SW480 (cell line): ENCODE measurements at places on chromosomes 6 and 20.

GRCh38 chr6:44054721-44055559 lies 72.3 kb downstream of the MRPL14 start:
- no peak for DNase-seq

GRCh38 chr6:31467151-31467550 lies 30.8 kb upstream of the MICB start:
- no peak for DNase-seq

- DNase-seq = peak; percentile 35
Observed at GRCh38 chr6:5302995-5303622, 41.8 kb downstream of the FARS2 start.

GRCh38 chr6:162704001-162704400 lies 23.6 kb downstream of the PRKN start:
- DNase-seq = no peak

- DNase-seq = no peak
Observed at GRCh38 chr20:56409521-56409920, 2.5 kb upstream of the CASS4 start.

DNA sequence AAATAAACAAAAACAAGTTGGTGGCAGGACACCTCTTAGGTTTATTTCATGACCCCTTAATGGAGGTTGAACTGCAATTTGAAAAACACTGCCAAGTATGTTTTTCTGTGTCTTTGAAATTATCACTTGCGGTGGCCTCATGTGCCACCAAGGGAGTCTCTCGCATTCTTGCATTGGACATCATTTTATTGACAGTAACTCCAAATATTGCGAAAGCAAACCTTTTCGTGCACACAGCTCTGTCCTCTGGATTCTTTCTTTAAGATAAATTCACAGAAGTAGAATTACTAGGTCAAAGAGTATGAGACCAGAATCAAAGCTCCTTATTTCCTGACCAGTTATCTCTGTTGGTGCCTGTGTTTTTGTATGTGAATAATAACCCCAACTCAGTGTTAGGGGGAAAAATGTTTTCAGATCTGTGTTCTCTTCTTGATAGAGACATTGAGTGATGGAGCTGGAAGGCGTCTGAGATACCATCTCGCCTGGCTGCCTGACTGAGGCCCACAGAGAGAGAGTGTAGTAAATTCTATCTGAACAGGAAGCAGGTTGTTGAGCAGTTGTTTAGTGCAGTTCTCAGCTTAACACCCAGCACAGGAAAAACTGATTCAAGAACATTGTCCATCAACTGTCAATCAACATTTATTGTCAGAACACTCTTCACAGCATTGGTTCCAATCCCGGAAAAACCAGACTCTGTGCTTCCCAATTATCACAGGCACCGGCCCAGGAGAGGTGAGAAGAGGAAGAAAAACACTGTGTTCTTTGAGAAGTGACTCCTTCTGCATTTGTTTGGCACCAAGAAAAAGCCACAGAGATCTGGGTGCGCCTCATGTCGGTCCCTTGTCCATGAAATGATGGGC lies 2.2 kb upstream of the CCDC167 start:
- DNase-seq = no peak

- peak; percentile 63 for DNase-seq
Observed at GRCh38 chr20:13638162-13638495, 603 bp downstream of the TASP1 start.

DNA sequence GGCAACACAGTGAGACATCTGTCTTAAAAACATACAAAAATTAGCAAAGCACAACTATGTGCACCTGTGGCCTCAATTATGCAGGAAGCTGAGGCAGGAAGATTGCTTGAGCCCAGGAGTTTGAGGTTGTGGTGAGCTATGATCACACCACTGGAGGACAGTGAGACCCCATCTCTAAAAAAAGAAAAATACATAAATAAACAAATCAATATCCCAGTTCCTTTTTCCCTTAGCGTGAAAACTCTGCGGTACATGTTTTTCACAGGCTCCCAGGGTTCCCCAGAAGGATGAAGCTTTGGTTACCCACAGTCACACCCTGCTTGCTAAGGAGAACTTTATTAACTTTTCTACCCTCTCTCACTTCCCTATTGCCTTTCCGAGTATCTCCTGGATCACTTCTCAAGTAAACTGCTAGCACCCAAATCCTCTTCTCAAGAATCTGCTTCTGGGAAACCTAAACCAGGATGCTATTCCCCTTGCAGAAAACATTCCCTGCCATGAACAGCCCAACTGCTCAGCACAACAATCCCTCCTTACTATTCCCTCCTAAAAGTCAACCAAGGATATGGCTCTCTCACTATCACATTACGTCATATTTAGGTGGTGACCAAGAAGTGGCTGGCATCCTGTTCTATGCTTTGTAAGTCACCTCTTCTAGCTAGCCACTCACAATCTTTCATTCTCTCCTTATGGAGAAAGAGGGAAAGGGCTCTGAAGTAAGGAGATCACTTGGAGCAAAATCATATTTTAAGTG lies 122.4 kb downstream of the IPCEF1 start:
- DNase-seq = no peak

DNA sequence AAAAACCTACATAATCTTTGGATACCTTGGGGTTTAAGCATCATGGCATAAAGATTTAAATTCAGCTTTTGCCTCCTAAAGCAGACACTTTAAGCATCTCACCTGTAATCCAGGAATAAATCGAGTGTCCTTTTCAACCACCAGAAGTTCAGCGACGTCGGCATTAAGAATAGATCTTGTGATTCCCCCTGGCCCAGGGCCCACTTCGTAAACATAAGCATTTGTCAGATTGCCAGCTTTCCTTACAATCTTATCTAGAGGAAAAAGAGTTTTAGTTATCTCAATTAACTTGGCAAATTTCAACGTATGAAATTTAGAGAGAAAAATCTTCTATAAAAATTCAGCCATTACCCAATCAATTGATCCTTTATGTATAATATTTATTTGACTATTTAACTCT lies 3.2 kb downstream of the TFB1M start:
- DNase-seq = no peak

DNA sequence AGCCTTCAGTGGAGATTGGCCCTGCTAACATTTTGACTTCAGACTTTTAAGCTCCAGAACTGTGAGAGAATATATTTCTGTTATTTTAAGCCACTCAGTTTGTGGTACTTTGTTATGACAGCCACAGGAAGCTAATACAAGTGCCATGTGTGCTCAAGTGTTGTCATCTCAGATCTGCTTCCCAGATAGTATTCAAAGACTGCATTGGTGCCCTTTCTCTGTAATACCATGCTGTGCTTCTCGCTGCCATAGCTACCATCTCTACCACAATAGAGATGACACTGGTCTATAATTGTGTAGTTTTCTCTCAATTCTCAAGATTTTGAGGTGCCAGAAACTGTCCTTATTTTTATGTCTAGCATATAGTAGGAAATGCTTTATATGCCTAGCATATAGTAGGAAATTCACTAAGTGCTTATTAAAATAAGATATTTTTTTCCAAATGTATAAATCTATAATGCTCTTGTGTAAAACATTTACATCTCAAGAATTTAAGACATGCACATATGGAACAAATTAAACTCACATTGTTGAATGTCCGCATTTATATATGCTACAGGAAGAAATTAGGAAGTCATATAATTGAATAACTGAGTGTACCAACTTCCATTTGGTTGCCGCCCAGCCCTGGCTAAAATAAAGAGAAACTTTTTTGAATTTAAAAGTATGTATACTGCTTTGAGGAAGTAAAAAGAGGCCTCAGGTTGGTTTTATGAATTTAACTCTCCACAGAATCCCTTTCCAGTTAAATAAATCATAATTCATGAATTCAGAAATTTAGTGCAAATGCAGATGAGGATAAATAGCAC lies 77.6 kb downstream of the TPBG start:
- DNase-seq = no peak

DNA sequence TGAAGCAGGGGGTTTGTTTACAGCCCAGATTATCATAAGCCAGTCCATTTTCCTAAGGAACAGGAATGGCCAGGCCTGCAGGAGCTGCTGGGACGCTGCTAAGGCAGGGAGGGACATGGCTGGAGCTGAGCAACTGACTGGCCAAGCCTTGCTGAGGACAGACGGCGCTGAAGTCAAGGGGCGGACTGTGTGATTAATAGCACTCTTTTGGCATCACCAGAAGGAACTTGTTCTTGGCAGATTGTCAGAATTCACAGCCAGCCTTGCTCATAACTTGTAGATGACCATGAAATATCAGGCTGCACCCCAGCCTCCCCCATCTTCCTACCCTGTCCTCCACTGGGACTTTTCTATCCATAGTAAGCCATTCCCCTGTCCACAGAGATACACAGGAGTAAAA lies 218.8 kb upstream of the RNF24 start:
- no peak for DNase-seq

- peak; percentile 36 for DNase-seq
Observed at GRCh38 chr6:158999154-158999665, 792 bp downstream of the RSPH3 start.

GRCh38 chr6:136189104-136189503 lies 61.0 kb downstream of the MTFR2 start:
- no peak for DNase-seq

- no peak for DNase-seq
Observed at GRCh38 chr20:50758992-50759391, 27.6 kb downstream of the PARD6B start.

DNA sequence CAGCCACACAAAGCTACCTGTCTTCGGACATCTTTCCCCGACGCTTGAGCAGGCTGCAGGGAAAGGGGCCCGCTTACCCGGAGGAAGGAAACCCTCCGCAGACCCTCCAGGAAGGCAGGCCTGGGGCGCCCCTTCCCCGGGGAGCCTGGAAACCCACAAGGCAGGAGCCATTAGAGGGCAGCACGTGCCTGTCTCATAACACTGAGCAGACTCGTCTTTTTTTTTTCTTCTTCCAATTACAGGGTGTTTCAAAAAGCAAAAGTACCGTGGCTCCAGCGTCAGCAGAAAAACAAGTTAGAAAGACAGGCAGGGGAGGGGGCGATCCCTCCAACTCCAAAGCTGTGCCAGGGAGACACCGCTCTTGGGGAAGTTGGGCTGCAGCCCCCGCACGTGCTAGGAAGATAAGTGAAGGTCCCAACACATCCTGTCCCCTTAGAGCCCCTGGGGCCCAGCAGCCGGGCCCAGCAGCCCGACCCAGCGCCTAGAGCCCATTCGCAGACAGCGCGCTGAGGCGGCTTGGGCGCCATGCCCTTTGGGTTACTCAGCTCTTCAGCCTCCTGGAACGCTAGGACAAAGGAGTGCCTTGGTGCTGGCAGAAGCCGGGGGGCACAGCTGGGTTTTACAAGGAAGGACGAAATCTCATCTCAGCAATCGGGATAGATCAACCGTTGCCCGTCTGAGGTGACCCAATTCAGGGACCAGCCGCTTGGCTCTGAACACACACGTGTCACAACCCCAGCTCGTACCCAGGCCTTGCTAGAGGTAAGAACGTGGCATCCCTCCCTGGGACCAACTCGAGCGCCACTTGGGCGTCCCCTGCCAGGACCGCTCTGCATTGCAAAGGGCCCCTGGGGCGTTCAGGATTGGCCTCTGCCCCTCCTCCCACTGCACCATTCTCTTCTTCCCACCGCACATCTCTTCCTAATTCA lies 136.3 kb downstream of the LY86 start:
- peak; percentile 62 for DNase-seq

GRCh38 chr6:56638760-56639159 lies 3.9 kb downstream of the DST start:
- no peak for DNase-seq

DNA sequence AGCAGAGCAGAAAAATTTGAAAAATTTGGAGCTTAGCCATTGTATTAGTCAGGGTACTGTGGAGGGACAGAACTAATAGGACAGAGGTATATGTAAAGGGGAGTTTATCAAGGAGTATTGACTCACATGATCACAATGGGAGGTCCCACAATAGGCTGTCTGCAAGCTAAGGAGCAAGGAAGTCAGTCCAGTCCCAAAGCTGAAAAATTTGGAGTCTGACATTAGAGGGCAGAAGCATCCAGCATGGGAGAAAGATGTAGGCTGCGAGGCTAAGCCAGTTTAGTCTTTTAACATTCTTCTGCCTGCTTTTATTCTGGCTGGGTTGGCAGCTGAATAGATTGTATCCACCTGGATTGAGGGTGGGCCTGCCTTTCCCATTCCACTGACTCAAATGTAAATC lies 82.0 kb downstream of the SMPDL3A start:
- DNase-seq = no peak

DNA sequence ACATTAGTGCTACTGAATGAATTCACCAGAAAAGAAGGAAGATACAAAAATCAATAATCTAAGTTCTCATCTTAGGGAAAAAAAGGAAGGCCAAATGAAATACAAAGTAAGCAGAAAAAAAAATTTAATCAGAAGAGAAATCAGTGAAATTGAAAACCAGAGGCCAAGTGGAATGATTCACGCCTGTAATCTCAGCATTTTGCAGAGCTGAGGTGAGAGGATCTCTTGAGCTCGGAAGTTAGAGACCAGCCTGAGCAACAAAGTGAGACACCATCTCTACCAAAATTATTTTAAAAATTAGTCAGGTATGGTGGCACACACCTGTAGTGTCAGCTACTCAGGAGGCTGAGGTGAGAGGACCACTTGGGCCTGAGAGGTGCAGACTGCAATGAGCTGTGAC lies 21.2 kb upstream of the ASF1A start:
- DNase-seq = no peak

DNA sequence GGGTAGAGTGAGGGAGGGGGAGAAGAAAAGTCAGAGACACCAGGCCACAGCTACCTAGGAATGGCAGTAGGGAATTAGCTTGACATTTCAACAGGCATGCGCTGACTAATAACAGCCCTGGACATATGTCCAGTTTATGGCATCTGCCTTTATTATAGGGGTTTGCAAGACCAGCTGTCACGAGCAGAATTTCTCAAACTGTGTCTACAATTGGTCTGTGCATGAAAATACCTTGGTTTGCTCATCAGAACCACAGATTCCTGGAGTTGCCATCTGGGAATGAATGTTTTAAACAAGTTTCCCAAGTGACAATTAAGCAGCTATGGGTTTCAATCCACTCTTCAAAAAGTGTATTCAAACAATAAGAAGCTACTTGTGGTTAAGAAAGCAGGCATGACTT lies 110.3 kb upstream of the ENPP5 start:
- DNase-seq = no peak

GRCh38 chr20:60252866-60253265 lies 294.6 kb downstream of the CDH26 start:
- DNase-seq = no peak

GRCh38 chr6:101178748-101179147 lies 214.8 kb upstream of the GRIK2 start:
- no peak for DNase-seq

GRCh38 chr6:89494131-89494793 lies 61.3 kb downstream of the ANKRD6 start:
- no peak for DNase-seq

DNA sequence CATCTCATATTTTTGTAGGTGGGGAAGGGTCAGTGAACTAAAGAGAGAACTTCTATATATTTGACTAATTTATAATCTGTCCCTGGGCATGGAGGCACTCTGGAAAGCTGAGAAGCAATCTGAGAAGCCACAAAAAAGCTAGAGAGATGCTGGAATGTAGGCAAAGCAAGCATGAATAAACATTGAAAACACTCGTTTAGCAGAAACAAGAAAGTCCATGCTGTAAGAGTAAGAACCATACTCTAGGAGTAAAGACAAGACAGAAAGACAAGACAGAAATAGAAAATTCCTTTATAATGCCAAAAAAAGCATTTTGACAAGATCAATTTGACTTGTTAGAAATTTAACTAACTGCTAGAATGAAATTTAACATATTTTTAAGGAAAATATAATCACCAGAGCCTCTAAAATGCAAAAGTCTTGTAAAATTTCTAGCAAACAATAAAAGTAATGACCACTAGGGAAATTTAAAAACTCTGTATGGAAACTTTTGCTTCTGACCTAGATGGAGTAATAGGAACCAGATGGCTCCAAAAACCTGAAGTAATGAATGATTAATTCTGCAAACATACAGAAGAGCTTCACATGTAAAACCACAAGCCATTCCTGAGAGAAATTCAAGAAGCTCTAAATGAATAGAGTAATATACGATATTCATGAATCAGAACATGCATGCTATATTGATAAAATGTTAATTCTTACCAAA lies 625.7 kb upstream of the PTCHD4 start:
- no peak for DNase-seq
